ENCODE measurements at places on chromosomes 1 and 21.

DNA sequence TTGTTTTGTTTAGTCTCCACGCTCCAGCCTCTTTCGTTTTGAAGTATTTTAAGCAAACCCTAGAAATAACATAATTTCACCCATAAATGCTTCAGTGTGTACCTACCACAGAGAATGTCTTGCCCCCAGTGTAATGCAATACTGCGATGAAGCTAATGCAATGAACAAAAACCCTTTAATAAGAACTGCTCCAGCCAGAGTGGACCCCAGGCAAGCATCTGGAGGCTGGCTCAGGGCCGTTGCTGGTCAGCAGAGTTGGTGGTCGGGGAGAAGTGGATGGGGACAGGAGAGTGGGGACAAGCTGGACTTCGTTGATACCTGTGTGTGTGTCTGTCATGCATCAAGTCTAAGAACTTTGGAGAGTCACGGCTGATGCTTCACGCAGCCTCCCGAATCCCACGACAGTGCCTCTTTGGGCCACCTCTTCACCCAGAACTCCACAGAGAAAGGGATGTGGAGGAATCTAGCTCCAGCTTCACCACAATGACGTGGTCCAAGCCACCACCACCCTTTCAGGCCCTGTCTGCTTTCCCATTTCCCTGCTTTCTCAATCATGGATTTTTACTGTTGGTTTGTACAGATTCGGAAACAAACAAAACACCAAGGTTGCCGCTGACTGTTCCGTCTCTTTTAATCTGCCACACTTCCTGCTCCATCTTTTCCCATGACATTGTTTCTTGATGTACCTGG, 108.6 kb upstream of the ERRFI1 start:
- no peak for DNase-seq

GRCh38 chr1:47622776-47623556, 185.1 kb downstream of the FOXD2 start:
- no peak for DNase-seq

- no peak for DNase-seq
These were observed 182.4 kb downstream of the TRABD2B start for GRCh38 chr1:47814612-47815395.

GRCh38 chr1:212166244-212166643, 119.0 kb upstream of the PPP2R5A start:
- DNase-seq = no peak

- DNase-seq = no peak
These were observed 67.4 kb downstream of the OLFM3 start for GRCh38 chr1:101929343-101929742.

- DNase-seq = no peak
These were observed 510.3 kb downstream of the NPHP4 start for GRCh38 chr1:5481889-5482288.

DNA sequence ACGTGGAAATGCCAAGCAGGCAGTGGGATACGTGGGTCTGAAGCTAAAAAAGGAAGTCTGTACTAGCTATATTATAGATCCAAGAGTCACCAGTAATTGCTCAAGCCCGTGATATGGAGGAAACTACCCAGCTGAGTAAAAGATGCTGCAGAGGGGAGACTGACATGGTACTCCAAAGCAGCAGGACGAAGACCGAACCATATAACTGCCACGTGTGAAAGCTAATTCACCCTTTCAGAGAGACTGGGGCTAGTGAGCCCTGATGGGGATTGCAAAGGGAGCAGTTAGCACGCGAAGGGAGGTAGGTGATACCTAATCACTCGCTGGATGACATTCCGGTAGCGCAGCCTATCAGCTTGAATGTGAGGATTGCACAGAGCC, 316 bp downstream of the AP4B1 start:
- no peak for DNase-seq

GRCh38 chr1:52477876-52478275, 73.5 kb downstream of the PRPF38A start:
- no peak for DNase-seq

GRCh38 chr21:17925899-17926298, 106.7 kb upstream of the C21orf91 start:
- no peak for DNase-seq

DNA sequence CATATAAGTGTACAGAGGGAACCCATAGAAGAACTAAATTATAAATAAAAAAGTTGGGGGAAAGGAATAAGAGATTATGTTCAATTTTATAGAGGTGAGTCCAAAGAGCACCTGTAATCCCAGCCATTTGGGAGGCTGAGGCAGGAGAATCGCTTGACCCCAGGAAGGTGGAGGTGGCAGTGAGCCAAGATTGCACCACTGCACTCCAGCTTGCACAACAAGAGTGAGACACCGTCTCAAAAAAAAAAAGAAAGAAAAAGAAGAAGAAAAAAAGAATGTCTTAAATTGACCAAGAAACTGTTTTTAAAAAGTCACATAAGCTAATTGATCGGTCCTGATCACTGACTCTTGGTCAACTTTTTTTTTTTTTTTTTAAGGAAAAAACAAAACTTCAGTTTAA, 19.1 kb upstream of the ATF3 start:
- no peak for DNase-seq
